ENCODE measurements at places on chromosomes 11 and 22. TPM values are rescaled to one million over a fixed set of nuclear protein-coding genes. Genes with fewer than 3 reads are reported as not detected.

Gene KCNQ1
- 0.10 TPM for total RNA-seq

Gene CARNS1
- total RNA-seq = 0.05 TPM

Gene OR51E2
- not detected for total RNA-seq

Gene SVIP
- total RNA-seq = 0.75 TPM

Gene CNGA4
- total RNA-seq = not detected

Gene GRK3
- 0.56 TPM for total RNA-seq

Gene TPCN2
- 8.1 TPM for total RNA-seq

Gene FIBIN
- total RNA-seq = 36.6 TPM

Gene MS4A12
- not detected for total RNA-seq

Gene COA4
- 58.5 TPM for total RNA-seq

Gene SYT9
- total RNA-seq = not detected

Gene USP28
- 10.0 TPM for total RNA-seq

Gene BCR
- 30.8 TPM for total RNA-seq

Gene HTR3A
- not detected for total RNA-seq

Gene GSTT2B
- total RNA-seq = 1.8 TPM

Gene PLAAT5
- total RNA-seq = 1.1 TPM

Gene EMID1
- total RNA-seq = 0.56 TPM

Gene TECTA
- total RNA-seq = 3.1 TPM

Gene HOATZ
- total RNA-seq = not detected

Gene OR8G5
- not detected for total RNA-seq

Gene BLID
- 1.2 TPM for total RNA-seq

Gene PLA2G3
- not detected for total RNA-seq

Gene C11orf91
- not detected for total RNA-seq

Gene RTN4RL2
- total RNA-seq = 2.7 TPM
